ENCODE measurements at places on chromosomes 1 and 21. TPM values are rescaled to one million over a fixed set of nuclear protein-coding genes. Genes with fewer than 3 reads are reported as not detected.
A peak's percentile ranks its signal among the peaks of the same experiment; 100 is the strongest.

The GPR153 gene
- 0.50 TPM for total RNA-seq

The CRYAA gene
- total RNA-seq: not detected

- no peaks in the 10 kb centered on the region for H3K36me3 ChIP-seq
- no peaks in the 10 kb centered on the region for H3K27me3 ChIP-seq
- H3K4me3 ChIP-seq: no peak overlapping the region
- H3K4me1 ChIP-seq: no peaks in the 10 kb centered on the region
- no peak for DNase-seq
These were observed 52.4 kb downstream of the KIF26B start for GRCh38 chr1:245207056-245207638.

The CACNA1S gene
- total RNA-seq: not detected

DNA sequence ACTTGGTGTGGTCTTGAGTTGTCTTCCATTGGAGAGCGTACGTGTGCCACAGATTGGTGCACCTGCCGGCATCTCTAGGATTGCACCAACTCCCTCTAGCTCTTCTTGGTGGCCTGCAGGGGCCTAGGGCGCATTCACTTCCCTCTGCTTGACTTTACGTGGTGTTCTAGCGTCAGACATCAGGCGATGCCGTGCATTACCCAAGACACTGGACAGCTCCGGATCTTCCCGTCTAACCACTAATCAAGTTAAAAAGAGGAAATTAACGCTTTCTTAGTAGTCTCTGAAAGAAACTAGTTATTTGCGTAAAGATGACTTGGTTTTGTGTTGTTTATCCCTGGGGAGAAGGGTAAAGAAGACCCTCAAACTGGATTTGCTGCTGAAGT, 510 bp upstream of the IL10RB start:
- peak overlapping the region; percentile 50 for H3K4me3 ChIP-seq
- H3K27ac ChIP-seq: peak overlapping the region; percentile 25
- H3K27me3 ChIP-seq: no peaks in the 10 kb centered on the region
- no peaks in the 10 kb centered on the region for H3K36me3 ChIP-seq
- no peak for DNase-seq

The LAPTM5 gene
- total RNA-seq: 206 TPM

DNA sequence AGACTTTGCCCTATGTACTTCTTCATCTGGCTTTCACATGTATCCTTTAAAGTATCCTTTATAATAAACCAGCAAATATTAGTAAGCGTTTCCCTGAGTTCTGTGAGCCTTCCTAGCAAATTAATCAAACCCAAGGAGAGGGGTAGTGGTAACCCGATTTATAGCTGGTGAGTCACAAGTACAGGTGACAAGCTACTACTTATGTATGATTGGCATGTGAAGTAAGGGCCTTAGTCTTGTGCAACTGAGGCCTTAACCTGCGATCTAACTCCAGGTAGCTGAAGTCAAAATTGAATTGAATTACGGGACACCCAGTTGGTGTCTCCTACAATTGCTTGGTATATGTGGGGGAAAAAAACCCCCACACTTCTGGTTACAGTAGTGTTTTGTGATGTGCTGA, 26.0 kb downstream of the SLC16A1 start:
- no peak overlapping the region for H3K4me3 ChIP-seq
- DNase-seq: no peak
- no peaks in the 10 kb centered on the region for H3K36me3 ChIP-seq

The SESN2 gene
- total RNA-seq: 19.8 TPM

DNA sequence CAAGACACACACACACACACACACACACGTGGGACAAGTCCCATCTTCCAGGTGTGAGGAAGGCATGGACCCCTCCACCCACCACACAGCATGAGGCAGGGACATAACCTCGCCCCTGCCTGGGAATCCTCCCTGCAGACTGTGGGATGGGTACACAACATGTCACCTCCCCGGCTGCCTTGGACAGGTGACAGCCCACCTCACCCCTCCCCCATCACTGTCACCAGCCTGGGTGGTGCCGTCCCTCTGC, 40.7 kb downstream of the AHDC1 start:
- no peak for DNase-seq
- no peak overlapping the region for H3K4me3 ChIP-seq
- peaks cover 19% of the 10 kb centered on the region for H3K4me1 ChIP-seq
- no peaks in the 10 kb centered on the region for H3K36me3 ChIP-seq

GRCh38 chr1:68819190-68819829, 322.4 kb upstream of the DEPDC1 start:
- H3K36me3 ChIP-seq: no peaks in the 10 kb centered on the region
- H3K4me1 ChIP-seq: no peaks in the 10 kb centered on the region
- DNase-seq: no peak
- H3K27ac ChIP-seq: no peak overlapping the region

The MFSD2A gene
- 28.7 TPM for total RNA-seq

The CFHR1 gene
- total RNA-seq: not detected

The LRRC39 gene
- total RNA-seq: 0.53 TPM

DNA sequence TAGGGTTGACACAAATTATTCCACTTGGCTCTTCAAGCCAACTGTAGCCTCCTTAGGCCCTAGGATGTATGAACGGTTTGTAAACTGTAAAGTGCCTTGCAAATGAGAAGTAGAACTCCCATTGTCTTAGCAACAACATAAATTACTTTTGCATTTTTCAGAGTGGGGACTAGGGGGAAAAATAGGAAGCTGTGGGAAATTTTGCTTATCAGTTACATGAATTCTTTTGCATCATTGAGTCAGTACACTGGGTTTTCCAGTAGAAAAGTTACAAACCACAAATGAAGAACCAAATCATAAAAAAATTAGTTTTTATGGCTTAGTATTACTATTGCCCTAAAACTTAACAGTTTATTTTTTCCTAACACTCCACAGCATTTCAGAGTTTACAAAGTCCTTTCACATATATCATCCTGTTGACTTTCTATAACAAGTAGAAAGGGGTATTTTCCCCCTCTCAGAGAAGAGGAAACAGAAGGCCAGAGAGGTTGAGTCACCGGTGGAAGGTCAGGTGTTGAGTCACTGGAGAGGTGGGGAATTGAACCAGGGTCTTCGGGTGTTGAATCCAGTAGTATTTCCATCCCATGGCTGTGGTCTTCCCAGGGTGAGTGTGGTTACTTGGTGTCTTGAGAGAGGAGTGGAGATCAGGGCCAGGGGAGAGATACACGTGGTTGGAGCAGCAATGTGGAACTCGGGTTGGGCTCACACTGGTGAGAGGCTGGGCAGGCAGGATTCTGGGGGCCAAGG, 71.9 kb upstream of the USP24 start:
- no peak overlapping the region for H3K4me3 ChIP-seq
- no peak for DNase-seq
- H3K36me3 ChIP-seq: no peaks in the 10 kb centered on the region
- no peaks in the 10 kb centered on the region for H3K27me3 ChIP-seq
- no peaks in the 10 kb centered on the region for H3K4me1 ChIP-seq

DNA sequence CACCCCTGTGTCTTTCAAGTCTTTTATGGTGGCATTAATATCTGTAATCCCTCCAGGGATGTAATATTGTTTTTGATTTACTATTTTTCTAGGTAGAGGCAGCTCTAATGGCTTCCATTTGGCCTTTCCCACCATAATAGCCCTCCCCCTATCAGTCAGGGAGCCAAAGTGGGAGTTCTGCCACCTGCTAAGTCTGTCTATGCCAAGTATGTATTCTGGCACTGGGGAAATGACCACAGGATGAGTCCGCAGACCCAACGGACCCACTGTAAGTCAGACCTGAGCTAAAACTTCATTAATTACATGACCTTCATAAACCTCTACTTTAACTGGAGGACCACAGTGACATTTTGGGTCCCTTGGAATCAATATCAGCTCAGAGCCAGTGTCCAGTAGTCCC, 77.1 kb downstream of the GBP6 start:
- H3K36me3 ChIP-seq: no peaks in the 10 kb centered on the region
- no peaks in the 10 kb centered on the region for H3K27me3 ChIP-seq
- no peak for DNase-seq
- no peak overlapping the region for H3K4me3 ChIP-seq
- no peak overlapping the region for H3K27ac ChIP-seq

- no peaks in the 10 kb centered on the region for H3K36me3 ChIP-seq
- no peaks in the 10 kb centered on the region for H3K27me3 ChIP-seq
These were observed 16.4 kb downstream of the TP73 start for GRCh38 chr1:3668585-3669300.

GRCh38 chr1:180620581-180620980, 11.2 kb upstream of the XPR1 start:
- no peak for DNase-seq
- no peaks in the 10 kb centered on the region for H3K4me1 ChIP-seq
- H3K27me3 ChIP-seq: no peaks in the 10 kb centered on the region
- H3K4me3 ChIP-seq: no peak overlapping the region
- H3K36me3 ChIP-seq: no peaks in the 10 kb centered on the region

The SLC5A9 gene
- not detected for total RNA-seq

GRCh38 chr1:54188291-54188690, 11.5 kb downstream of the CYB5RL start:
- no peak for DNase-seq
- H3K4me3 ChIP-seq: no peak overlapping the region
- no peak overlapping the region for H3K27ac ChIP-seq
- H3K27me3 ChIP-seq: no peaks in the 10 kb centered on the region
- H3K36me3 ChIP-seq: peaks cover 3% of the 10 kb centered on the region

The MAP10 gene
- 1.4 TPM for total RNA-seq

- no peak overlapping the region for H3K4me3 ChIP-seq
- H3K27me3 ChIP-seq: no peaks in the 10 kb centered on the region
- H3K36me3 ChIP-seq: no peaks in the 10 kb centered on the region
These were observed 357.8 kb upstream of the PTBP2 start for GRCh38 chr1:96363826-96364225.

- peaks cover 75% of the 10 kb centered on the region for H3K4me1 ChIP-seq
- DNase-seq: peak; percentile 85
- no peaks in the 10 kb centered on the region for H3K27me3 ChIP-seq
- H3K27ac ChIP-seq: peak overlapping the region; percentile 48
- peak overlapping the region; percentile 34 for H3K4me3 ChIP-seq
These were observed 15.4 kb downstream of the BTG2 start for GRCh38 chr1:203320591-203321272.

GRCh38 chr1:213423605-213424004, 372.6 kb downstream of the RPS6KC1 start:
- H3K4me3 ChIP-seq: no peak overlapping the region
- no peaks in the 10 kb centered on the region for H3K4me1 ChIP-seq
- H3K36me3 ChIP-seq: no peaks in the 10 kb centered on the region
- no peak for DNase-seq
- no peaks in the 10 kb centered on the region for H3K27me3 ChIP-seq
- no peak overlapping the region for H3K27ac ChIP-seq

DNA sequence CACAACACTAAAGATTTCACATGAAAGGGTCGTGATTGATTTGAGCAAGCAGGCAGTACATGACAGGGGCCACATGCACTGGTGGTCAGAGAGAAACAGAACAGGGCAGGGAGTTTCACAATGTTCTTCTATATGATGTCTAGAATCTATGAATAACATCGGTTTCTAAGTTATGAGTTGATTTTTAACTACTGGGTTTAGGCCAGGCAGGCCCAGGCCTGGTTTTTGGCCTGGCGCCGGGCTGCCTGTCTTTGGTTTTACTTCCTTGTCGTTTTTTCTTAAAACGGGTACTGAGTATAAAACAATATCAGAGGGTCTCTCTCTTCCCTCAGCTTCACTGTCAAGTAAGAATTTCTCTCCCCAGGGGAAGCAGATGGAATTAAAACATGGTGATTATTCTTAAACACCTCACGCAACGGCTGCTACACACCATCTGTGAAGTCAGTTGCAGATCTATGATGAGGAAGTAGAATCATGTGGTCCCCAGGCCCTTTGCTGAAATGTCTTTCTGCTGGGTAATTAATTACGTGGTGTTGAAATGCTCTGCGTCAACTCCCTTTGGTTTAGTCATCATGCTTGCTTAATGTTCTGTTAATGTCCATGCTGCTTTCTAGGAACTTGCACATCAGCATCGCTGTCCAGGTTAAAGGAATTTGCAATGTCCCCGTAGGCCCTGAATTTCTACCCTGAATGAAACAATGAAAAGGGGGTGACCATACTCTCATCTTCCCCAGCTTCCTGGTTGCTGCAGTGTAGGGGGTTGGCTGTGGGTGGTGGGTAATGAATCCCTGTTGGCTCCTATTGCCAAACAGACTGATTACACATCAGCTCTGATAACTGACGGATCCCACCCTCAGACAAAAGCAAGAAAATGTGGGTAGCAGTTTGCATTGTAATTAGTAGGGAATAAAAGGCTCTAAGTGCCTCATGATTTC, 70.3 kb downstream of the SERINC2 start:
- H3K27ac ChIP-seq: no peak overlapping the region
- no peak overlapping the region for H3K4me3 ChIP-seq
- no peaks in the 10 kb centered on the region for H3K27me3 ChIP-seq
- no peaks in the 10 kb centered on the region for H3K4me1 ChIP-seq

DNA sequence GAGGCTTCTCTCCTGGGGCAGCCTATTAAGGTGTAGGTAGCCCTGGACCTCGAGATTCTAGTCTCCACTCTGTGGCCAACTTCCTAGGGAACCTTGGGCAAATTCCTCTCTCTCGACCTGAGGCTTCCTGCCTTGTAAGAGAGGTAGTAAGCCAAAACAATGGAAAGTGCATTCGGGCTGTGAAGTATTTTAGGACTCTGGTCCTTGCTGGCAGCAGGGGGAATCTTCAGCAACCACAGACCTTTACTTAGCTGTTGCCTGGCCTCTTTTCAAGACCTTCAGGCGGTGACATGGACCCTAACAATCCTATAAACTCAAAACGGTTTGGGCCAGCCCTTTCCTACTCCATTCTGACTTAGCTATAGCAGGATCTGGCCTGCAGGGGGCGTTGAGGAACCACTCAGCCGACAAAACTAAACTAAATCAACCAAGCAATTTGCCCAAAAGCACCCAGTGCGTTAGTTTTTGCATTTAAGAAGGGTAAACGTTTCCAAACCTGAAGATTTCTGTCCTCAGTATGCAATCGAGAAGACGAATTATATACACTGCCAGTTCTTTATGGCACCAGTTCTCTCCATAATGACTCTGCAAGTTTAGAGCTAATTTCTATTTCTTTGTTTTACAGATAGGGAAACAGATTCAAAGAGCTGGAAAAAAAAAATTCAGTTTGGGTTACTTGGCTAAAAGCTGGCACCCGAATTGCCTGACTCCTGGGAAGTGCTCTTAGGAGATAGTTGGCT, 10.9 kb upstream of the SESN2 start:
- peak overlapping the region; percentile 88 for H3K27ac ChIP-seq
- peak overlapping the region; percentile 76 for H3K4me3 ChIP-seq
- peaks cover 54% of the 10 kb centered on the region for H3K4me1 ChIP-seq
- peak; percentile 75 for DNase-seq

GRCh38 chr1:195530961-195531360, 1077.3 kb downstream of the KCNT2 start:
- H3K27ac ChIP-seq: no peak overlapping the region
- no peaks in the 10 kb centered on the region for H3K4me1 ChIP-seq
- no peaks in the 10 kb centered on the region for H3K27me3 ChIP-seq

DNA sequence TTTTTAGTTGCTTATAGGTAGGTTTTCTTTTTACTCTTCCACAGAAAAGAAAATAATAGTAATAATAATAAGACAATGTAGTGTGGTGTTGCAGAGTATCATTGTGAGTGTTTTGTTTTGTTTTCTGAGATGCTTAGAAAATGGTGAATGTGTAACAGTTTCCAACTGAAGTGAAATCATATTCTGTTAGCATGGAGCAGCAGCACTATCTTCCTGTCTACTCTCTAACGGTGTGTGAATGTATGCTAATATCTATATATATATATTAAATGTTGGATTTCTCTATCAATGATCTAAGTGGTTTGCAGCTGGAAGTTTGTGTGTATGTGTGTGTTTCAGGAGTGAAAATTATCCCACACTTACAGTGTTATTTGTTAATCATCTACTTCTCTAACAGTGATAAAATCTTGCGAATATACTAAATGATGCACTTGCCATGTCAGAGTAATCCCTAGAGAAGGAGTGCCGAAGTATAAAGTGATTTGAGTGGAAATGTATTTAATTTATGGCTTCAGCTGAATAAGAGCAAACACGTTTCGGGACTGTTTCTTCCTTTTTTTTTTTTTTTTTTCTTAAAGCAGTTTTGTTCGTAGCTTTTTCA, 377 bp downstream of the SAMD13 start:
- H3K27ac ChIP-seq: no peak overlapping the region
- no peaks in the 10 kb centered on the region for H3K36me3 ChIP-seq
- no peaks in the 10 kb centered on the region for H3K27me3 ChIP-seq

The MCOLN3 gene
- total RNA-seq: 0.50 TPM

The OR2G6 gene
- total RNA-seq: not detected

The IL20 gene
- not detected for total RNA-seq
